ENCODE measurements at places on chromosomes 3 and 15. TPM values are rescaled to one million over a fixed set of nuclear protein-coding genes. Genes with fewer than 3 reads are reported as not detected.

DNA sequence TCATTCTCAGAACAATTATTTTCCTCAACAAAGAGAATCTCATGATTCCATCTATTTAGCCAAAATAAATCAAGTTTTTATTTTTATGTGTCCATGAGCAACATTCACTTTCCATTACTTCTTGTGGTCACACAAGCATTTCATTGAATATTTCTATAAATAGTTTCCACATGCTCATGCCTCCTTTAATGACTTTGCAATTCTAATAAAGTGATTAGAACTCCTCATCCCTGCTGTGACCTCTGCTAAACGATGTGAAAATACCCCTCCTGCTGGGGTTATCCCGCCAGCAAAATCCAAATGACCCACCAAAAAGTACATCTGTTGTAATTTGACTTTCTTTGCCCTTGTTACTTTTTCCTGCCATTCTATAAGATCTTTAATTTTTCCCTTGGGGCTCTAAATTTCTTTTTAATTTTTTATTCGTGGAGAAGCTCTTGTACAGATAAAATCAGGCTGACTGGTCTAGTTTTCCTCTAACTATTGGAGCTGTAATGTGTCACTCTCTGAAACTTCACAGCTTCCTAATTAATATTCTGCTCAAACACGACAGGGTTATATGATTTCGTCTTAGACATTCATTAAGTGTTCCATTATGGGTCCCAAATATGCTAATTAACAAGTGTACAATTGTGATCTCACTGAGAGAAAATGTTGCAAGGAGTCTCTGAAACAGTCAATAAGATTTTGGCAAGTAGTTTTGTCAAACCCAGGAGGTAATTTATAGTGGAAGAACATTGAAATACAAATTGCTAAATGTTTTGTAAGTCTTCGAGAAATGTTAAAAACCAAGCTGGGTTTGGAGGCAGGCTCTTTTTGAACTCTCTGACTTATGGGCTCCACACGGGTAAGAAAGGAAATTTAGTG lies 533.1 kb upstream of the NAALADL2 start:
- DNase-seq, result peak; percentile 74

GRCh38 chr15:31387092-31387478 lies 60.5 kb downstream of the KLF13 start:
- DNase-seq, result no peak

- peak; percentile 23 for DNase-seq
These were observed 241.8 kb upstream of the LRTM1 start for GRCh38 chr3:55169608-55170072.

DNA sequence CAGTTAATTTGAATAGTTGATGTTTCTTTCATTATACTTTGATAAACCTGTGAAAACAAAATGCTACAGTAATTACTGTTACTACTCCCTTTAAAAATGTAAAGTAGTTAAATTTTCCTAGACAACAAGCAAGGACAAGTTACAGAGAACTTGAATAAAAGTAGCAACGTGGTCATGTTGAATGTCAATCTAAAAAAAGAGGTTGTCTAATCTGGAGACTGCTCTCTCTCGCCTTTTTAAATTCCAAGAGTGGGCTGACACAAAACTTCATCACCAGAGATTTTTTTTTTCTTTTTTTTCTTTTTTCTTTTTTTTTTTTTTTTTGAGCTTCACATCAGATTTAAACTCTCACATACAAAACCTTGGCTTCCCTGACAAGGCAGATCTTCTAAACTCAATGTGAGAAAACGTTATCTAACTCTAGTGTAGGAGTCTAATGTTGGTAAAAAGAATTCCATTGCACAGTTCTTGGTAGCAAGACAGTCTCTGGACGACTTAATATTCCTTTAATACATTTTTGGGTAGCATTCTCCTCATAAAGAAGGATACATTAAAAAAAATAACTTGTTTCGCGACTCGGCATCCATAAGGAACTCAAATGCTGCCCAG lies 4.1 kb downstream of the FOXP1 start:
- DNase-seq, result no peak

DNA sequence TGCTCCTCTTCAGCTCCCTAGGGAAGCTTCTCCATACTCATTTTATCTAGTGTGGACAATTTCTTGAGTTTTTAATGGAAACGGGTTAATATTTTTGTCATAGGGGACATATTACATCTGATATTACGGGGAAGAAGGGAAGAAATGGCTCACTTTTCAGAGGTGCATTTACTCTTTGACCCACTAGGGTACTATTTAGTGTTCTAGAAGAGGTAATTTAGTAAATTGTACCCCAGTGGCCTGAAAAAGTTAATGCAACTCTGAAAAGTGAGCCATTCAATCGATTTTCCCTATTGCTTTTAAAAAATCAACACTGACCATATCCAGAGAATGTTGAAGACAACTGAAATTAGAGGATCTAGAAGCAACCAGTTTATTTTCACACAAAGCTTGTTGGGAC lies 71.2 kb downstream of the MAP2K5 start:
- DNase-seq, result no peak

DNA sequence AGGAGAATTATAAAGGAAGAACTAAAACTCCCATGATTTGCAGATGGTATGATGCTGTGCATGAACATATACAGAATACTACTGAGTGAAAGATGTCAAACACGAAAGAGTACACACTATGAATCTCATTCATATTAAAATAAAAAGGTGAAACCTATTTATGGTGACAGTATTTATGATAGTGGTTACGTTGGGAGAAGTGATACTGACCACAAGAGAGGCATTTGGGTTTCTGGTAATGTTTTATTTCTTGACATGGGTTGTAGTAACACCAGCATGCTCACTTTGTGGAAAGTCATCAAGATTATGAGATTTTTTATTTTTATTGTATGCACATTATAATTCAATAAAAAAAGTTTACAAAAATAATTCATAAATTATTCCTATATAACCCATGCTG lies 324.0 kb downstream of the GAP43 start:
- no peak for DNase-seq

- no peak for DNase-seq
These were observed 179.3 kb upstream of the UBE2E1 start for GRCh38 chr3:23626442-23626841.

- no peak for DNase-seq
These were observed 143.1 kb downstream of the ARRDC4 start for GRCh38 chr15:98103570-98103969.

- DNase-seq, result no peak
These were observed 118.1 kb downstream of the CLSTN2 start for GRCh38 chr3:140052771-140053702.

DNA sequence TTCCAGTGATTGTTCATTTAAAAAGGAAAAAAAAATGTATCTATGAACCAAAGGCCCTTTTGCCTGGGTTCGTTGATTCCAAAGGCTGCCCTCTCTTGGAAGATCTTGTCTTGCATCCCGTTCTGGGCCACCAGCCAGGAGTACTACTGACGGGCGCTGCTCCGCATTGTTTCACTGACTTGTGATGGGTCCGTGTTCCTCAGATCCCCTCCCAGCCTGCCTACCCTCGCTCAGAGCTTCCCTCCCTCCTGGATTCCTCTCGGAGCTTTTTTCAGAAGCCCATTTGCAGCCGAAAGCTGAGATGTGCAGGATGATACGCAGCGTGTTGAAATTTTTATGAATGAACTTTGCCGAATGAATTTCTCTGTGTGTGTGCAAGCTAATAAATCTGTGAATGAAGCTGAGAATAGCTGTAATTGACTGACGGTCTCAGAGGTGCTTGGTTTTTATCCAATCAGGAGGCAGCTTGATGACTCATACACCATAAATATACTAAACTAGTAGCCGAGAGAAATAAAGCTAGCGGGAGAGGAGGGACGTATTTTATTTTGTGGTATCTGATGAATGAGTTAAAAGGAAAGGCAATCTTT lies at the start of gene SHC4:
Gene SHC4 (minus strand): TSS at position 396 of the 590 bp plus-strand sequence. CDS start 904 bp downstream, outside the sequence.
- DNase-seq, result peak; percentile 82

Gene GP5
- total RNA-seq, result 0.39 TPM

Gene FILIP1L
- total RNA-seq, result 40.1 TPM

Gene WNT7A
- 0.59 TPM for total RNA-seq

Gene GABRR3
- not detected for total RNA-seq

Gene MYH15
- total RNA-seq, result 0.49 TPM

Measured in skin of body (tissue), 3 donors.